Activated CD4-positive, CD25-positive, alpha-beta regulatory T cell treated with anti-CD3 and anti-CD28 coated beads, Interleukin-2, amount 50 U/mL, for 24 hours (primary cell): ENCODE measurements at places on chromosomes 3 and 15.
A peak's percentile ranks its signal among the peaks of the same experiment; 100 is the strongest.

DNA sequence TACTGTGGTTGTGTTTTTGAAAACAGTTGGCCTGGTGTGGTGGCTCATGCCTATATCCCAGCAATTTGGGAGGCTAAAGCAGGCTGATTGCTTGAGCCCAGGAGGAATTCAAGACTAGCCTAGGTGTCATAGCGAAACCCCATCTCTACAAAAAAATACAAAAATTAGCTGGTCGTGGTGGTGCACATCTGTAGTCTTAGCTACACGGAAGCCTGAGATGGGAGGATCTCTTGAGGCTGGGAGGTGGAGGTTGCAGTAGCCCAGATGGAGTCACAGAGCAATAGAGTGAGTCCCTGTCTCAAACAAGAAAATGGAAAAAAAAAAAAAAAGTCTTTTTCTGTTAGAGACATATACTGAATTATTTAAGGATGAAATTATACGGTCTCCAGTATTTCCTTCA, 14.7 kb upstream of the LRRFIP2 start:
- no peak for ATAC-seq

DNA sequence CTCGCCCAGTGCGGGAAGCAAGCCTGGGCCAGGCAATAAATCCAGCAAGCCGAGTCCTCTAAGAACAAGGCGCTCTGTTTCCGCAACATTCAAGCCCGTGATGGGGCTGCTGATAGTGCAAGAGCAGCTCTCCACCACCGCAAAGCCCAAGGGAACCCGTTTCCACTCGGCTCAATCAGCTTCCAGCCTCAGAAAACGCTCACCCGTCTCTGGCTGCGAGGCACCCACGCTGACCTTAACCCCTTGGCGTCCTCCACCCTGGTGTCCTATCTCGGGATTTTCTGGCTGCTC, 17.8 kb downstream of the SPATA12 start:
- no peak for ATAC-seq

- no peak for ATAC-seq
Observed at GRCh38 chr15:67813104-67813634, 12.1 kb upstream of the SKOR1 start.

DNA sequence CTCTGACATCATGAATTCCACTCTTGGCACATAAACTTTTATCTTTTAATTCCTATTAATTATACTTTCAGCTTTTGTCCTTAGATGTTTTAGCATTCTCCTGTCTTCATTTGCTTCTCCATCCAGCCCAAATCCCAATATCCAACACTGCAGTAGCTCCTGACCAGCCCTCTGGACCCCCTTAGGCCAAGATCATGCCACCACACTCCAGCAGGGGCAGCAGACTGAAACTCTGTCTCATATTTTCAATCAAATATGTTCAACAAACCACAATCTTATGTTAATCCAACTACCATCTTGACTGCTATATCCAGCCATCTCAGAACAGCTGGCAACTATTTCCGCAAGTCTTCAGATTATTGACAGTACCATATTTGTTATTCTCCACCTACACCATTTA, 315.8 kb upstream of the ROBO2 start:
- no peak for ATAC-seq

DNA sequence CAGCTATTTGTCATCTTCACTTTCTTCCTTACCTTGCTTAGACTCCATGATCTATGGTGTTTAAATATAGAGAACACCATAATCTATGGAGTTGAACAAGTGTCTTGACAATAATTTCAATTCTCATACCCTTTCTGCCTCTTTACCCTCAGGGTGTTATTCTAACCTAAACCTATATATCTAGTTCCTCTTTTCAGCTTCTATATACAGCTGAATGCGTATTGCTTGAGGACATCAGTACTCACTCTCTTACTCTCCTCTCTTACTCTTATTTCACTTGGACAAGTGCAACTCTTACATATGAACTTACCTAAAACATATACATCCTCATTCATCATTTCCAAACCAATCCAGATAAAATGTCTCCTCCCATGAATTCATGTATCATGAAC, 187.1 kb downstream of the RAP2B start:
- ATAC-seq, result no peak

- peak; percentile 79 for ATAC-seq
Observed at GRCh38 chr3:190586631-190587011, 72.7 kb downstream of the IL1RAP start.

DNA sequence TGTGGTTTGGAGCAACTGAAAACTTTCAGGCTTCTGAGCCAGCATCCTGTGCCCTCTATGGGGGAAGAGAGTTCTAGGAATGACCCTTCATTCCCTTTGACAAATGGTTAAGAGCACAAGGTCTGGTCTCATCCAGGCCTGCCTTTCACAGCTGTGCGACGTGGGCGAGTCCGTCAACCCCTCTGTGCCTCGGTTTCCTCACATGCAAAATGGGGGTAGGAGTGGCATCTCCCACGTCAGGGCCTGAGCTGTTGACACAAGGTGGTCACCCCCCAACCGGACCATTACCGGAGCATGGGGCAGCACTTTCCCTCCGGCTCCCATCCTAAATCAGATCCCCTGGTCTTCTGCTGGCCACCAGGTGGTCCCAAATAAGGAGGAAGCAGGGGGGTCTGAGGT, 70.4 kb downstream of the ATP2B2 start:
- no peak for ATAC-seq

DNA sequence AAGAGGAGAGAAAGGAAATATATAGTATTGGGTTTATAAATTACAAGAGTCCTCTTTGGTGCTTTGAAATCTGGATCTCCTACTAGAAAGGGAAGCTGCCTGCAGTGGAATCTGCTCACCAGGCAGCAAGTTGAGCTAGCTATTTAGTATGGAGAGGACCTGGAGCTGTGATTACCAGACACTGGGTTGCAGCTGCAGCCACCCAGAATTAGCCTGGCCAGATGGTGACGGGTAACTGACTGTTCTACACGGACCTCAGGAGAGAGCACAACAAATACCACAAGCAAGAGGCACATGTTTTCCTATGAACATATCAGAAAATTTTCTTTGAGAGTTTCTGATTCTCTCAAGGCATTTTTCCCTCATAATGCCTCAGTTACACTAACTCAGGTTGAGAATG, 46.5 kb downstream of the SYNPR start:
- ATAC-seq, result no peak

GRCh38 chr15:68402432-68403160, 29.4 kb downstream of the ITGA11 start:
- ATAC-seq, result no peak

DNA sequence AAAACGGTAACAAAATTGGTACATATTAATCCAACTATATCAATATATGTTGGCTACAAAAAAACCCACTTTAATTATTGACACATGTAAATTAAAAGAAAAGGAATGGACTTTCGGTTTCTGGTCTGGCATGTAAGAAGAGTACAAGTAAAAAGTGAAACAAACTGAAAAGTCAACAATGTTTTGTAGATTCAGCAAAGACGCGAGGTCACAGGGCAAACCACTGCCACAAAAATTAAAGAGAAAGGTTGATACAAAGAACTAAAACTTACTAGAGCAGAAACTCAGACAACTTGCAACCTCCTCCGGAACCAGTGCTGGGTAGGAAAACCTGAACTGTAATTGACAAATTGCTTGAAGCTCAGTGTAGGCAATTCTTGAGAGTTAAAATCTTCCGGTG, 110.6 kb upstream of the ARPP21 start:
- ATAC-seq, result no peak

DNA sequence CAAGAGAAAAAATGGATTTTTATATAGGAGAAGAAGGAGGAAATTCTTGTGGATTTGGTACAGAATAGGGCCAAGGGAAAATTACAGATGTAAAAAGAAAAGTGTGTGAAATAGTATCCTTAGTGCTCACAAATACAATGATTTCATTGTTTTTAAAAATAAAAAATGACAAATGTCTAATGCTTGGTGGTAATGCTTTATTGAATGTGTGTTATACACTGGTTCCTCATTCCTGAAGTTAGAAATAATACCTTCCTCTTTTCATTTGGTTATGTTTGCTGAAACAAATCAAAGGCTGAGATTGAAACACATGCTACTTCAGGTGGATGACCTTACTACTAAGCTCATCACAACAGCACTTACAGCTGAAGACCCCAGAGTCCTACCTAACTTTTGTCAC, 37.7 kb upstream of the CCR2 start:
- ATAC-seq, result no peak

- no peak for ATAC-seq
Observed at GRCh38 chr15:42737529-42738328, 801 bp upstream of the CDAN1 start.

DNA sequence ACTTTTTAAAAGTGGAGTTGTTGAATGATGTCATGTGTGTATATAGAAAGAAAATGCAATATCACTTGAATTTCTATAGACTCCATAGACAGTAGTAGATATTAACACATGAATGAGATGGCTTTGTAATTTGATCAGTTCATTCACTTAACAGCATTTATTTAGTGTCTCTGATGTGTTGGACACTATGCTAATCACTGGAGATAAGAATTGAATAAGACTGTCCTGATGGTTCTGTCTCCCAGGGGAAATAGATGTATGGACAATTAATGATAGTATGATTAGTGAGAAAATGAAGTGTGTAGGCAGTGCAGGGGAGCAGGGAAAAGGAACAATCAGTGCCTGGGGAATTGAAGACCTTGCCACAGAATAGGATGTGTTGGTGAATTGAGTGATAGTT, 72.9 kb downstream of the RIOX2 start:
- no peak for ATAC-seq

DNA sequence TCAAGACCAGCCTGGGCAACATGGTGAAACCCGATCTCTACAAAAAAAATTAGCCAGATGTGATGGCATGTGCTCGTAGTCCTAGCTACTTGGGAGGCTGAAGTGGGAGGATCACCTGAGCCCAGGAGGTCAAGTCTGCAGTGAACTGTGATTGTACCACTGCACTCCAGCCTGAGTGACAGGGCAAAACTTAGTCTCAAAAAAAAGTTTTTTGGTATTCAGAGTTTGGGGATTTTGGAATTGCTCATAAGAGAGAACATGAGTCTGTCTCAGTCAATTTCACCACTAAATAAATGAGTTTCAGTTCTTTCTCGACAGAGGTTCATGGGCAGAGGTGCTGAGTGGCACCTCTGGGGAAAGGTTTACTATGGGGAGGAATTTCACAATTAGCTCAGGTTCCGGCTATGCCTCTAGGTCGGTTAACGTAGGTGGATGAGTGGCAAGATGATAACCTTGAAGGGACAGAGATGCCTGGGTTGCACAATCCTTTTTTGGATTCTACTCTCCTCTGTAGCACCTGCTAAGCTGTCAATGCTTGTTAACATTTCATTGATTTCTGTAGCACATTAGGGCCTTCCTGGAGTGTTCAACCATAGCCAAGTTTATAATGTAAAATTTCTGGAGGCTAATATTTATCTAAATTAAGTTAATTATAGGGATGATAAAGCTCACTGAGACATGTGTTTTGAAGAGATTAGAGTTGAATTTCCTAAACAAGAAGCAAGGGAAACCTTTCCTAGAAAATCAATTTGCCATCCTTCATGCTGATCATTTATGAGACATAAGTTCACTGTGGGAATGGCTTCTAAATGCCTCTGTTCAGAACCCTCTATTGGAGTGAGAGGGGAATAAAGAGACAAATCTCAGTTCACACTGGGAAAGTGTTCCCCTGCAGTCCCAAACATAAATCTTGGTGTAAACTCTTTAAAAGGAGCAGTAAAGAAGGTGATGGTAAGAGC, 37.4 kb upstream of the DCP1A start:
- peak; percentile 41 for ATAC-seq

DNA sequence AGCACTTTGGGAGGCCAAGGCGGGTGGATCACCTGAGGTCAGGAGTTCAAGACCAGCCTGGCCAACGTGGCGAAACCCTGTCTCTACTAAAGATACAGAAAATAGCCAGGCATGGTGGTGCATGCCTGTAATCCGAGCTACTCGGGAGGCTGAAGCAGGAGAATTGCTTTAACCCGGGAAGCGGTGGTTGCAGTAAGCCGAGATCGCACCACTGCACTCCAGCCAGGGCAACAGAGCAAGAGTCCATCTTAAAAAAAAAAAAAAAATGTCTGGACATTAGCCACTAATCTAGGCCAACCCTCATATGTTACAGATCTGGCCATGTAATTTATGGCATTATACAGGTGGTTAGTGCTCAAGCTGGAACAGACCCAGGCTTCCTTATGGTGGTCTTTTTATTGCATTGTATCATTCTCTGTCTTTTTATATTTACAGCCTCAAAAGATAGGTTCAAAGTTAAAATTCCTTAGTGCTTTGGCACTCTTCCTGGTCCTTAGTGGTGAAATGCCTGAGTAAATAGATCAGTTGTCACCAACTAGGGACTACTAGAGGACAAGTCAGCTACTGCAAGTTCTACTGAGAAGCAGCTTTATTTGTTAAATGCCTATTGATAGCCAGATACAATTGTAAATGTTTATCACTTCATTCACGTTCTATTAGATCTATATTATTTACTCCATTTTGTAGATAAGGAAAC, 16.0 kb downstream of the STARD9 start:
- no peak for ATAC-seq
